ENCODE measurements at places on chromosomes 1 and 21.

DNA sequence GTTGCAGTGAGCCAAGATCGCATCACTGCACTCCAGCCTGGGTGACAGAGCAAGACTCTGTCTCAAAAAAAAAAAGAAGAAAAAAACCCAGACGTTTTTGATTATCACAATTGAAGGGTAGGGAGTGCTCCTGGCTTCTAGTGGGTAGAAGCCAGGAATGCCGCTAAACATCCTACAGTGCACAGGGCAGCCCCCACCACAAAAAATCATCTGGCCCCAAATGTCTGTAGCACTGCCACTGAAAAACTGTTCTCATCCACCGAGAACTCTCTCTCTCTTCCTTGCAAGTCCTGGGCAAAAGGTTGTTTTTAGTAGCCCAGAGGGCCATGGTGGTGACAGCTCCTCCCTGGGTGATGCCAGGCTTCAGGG lies 35.6 kb upstream of the GPR157 start:
- no peak for DNase-seq

DNA sequence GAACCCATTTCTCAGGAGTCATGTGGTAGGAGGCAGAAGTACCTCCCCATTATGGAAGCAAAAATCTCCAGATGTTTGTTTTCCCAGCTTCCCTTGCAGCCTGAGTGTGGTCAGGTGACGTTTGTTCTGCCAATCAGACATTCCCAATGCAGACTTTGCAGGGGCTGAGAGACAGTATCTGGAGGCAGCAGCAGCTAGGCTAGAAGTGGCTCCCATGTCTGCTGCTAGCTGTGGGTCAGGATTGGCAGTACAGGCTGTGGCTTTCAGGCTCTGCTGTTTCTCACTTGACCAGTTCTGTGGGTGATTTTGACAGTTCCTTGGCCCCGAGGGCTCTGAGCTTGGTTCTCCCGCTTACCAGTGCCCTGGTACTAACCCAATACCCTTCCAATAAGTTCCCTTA lies 58.6 kb upstream of the NBPF3 start:
- no peak for DNase-seq

DNA sequence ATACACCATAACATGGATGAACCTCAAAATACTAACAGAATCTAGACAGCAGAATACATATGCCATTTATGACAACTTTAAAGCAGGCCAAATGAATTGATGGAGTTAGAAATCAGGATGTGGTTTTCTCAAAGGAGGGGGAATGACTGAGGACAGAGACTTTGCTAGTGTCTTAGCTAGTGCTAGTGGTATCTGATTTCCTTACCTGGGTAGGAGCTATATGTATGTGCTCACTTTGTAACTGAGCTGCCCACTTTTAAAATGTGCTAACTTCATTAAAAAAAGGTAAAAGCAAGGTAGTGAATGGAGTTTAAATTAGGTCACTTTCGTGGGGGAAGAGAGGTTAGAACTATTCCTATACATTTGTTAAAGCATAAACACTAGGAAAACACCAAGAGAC lies 2.6 kb downstream of the GTF2B start:
- DNase-seq, result no peak

DNA sequence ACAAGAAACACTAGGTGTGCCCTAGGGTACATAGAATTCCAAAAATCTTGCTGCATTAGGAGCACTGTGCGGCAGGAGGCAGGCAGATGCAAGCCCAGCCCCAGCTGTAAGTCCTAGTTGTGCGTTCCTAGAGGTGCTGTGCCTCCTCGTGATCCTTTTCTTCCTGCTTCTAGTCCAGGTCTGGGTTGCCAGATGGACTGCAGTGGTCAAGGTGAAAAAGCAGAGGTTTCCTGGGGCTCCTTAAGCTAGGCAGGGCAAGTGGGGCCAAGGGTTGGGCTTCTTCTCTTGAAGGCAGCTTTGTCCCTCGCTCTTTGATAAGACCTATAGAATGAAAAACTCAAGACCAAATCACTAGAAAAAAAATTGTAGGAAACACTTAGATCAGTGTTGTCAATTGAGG lies 21.6 kb upstream of the SLC45A3 start:
- no peak for DNase-seq

DNA sequence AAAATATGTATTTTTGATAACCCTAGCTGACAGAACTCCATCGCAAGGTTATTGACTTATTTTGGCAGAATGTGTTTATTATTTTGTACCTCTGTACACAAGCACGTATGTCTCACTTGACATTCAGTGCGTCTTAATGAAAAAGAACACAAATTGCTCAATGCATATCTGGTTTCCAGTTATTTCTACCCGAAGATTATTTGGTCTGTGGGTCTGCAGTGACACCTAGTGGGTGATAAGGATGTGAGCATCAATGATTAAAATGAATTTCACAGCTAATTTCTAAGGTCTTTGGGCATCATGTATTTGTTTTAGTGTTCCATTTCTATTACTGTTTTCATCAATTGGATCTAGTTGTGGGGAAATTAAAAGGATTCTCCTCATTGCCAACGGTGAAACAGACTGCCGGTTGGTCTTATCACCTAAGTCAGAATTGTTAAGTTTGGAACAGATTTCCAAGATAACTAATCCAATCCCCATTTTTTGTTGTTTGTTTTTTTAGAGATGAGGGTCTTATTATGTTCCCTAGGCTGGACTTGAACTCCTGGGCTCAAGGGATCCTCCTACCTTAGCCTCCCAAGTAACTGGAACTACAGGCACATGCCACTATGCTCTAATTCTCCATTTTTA lies 13.9 kb downstream of the DDX20 start:
- DNase-seq, result no peak

GRCh38 chr1:232445361-232446106 lies 184.4 kb downstream of the SIPA1L2 start:
- no peak for DNase-seq

DNA sequence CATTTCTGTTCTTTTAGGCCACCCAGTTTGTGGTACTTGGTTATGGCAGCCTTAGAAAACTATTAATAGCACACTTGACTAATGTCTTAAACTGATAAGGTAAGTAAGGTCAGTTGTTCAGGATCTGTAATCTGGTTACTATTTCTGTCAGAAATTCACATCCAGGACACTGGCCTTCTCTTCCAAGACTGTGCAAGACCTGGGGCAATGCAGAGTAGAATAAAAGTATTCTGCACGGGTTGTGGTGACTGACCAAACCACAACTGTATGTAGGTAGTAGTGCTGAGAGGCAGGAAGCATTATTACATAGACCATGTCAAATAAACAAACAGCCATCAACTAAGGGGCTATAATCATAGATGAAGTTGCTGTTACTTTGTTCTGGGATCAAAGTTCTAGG lies 46.7 kb downstream of the WARS2 start:
- no peak for DNase-seq

Measured in right kidney (tissue), 9 donors.